ENCODE measurements at places on chromosomes 7 and 10. TPM values are rescaled to one million over a fixed set of nuclear protein-coding genes. Genes with fewer than 3 reads are reported as not detected.

- DNase-seq, result no peak
Observed at GRCh38 chr10:105146436-105146835, 505.3 kb downstream of the SORCS3 start.

GRCh38 chr10:80064120-80064886 lies 14.2 kb upstream of the TMEM254 start:
- no peak for DNase-seq

DNA sequence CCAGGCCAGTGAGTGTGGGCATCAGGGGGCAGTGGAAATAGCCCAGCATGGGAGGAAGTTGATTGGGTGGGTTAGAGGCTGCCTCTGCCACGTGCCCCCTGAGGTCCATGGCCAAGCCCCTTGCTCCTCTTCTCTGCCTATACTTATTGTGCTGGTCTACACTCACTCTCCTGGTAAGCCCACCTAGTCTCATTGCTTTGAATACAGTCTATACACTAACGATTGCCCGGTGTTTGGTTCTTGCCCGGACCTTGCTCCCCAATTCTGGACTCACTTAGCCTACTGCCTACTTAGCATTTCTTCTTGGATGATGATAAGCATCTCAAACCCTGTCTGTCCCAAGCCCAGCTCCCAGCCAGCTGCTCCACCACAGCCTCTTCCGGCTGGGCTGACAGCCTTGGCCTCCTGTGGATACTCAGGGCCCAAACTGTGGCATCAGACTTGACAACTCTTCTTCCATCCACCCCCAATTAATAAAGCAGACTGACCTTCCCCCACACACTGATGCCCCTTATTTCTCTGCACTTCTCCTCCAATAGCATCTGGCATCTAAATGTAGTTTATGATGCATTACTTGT lies 10.1 kb downstream of the LRRC18 start:
- DNase-seq, result no peak

ITIH2 gene
- not detected for total RNA-seq

WEE2 gene
- total RNA-seq, result not detected

GRCh38 chr7:33039257-33039902 lies 23.2 kb downstream of the NT5C3A start:
- no peak for DNase-seq

GRCh38 chr7:137977173-137977572 lies 24.7 kb downstream of the CREB3L2 start:
- DNase-seq, result no peak

- no peak for DNase-seq
Observed at GRCh38 chr10:69842020-69842419, 40.3 kb downstream of the COL13A1 start.

DNA sequence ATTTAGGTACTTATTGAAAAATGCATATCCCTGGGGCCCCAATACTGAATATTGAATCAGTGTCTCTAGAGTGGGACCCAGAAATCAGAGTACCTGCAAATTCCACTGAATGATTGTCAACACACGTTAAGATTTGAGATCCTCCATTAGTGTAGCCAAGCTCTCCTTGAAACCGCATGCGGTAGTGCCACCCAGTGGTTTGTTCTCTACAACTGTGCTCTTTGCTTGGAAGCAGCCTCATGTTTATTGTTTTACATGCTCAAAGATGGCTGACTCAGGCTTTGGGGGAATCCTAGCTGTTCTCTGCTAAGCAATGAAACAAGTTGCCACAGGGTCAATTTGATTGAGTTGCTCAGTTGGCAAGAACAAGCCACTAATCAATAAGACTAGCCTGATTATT lies 340.2 kb upstream of the CELF2 start:
- peak; percentile 55 for DNase-seq

- no peak for DNase-seq
Observed at GRCh38 chr7:128022631-128023532, 8.4 kb downstream of the LRRC4 start.

BLNK gene
- total RNA-seq, result 5.6 TPM

PTEN gene
- 184 TPM for total RNA-seq

DNA sequence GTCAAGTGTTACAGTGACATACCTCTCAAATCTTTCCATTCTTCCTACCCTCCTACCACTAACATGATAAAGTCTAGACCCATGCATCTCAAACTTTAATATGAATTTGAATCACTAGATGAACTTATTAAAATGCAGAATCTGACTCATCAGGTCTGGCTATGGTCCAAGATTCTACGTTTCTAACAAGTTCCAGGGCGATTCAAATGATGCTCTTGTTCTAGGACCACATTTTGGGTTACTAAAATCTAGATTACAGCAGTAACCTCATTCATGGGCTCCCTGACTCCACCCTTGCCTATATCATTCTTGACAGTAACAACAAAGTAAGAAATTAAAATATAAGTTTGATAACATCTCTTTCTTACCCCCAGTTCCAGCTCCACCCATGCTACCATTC lies 124.8 kb upstream of the LSM8 start:
- no peak for DNase-seq

DNA sequence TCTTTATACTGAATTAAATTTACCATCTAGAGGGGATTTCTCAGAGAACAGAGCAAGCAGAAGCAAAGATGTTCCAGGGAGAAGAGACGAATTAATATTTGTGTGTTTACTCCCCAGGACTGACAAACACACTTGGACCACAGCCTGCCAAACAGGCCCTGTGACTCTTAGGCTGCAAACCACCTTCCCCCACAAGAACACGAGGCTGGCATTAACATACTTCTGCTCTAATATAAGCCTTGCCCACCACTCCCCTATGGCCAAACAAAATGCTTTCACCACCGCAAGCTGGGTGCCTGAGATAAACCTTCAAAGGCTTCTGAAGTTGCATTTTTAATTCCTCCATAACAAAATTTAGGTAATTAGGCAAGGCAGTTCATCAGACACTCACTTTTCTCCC lies 88.4 kb downstream of the FGFR2 start:
- DNase-seq, result no peak

GRCh38 chr7:139541600-139542307 lies 18.3 kb downstream of the CLEC2L start:
- DNase-seq, result no peak

FAM221A gene
- total RNA-seq, result 12.8 TPM

DNA sequence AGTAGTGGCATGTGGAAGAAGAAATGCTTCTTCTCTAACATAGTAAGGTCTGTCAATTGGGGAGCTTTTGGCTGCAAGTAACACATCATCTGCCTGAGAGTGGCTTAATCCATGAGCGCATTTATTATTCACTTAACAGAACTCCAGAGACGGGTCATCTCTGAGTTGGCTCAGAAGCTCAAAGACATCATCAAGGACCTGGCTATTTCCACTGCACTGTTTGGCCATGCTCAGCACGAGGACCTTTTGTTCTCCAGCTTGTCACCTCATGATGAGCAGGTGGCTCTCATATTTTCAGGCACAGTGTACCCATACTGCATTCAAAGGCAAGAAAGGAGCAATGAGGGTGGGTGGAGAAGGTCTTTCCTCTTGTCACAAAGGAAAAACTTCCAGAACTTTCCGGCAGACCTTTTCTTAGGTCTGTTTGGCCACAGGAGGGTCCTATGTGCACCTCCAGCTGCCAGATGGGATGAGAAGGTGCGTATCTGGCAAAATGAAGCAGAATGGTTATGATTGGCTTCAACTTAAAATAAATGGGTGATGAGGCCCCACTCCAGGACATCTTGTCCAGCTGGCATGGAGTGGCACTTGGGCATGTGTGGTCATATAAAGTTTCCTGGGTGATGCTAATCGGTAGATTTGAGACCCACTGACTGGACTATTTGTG lies 55.6 kb upstream of the SHH start:
- DNase-seq, result no peak

- DNase-seq, result peak; percentile 33
Observed at GRCh38 chr10:89207801-89208551, 859 bp upstream of the CH25H start.

DNA sequence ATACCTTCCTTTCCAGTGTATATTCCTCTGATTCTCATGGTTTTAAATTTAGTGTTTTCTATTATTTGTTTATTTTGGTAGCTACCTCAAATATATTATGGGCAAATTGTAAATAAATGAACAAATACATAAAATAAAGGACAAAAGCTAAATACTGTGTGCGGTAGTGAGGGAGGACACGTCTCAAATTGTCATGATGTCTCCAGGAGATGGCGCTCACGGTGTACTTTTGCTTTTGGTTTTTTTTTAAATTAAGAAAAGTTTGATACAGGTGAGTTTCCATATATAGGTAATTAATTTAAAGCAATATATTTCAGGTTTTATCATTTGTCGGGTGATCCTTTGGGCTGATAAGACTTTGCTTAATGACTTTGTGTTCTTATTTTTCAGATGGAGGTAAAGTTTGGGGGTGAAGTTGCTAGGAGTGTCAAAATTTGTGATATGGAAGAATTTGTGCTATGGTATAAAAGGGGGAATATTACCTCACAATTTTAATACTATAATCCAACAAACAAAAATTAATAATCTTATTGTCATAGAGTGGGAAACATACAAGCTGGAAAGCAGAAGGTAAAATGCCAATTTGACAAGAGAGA lies 68.4 kb upstream of the TMEM229A start:
- DNase-seq, result no peak

- DNase-seq, result no peak
Observed at GRCh38 chr10:120997756-120998155, 146.6 kb downstream of the WDR11 start.

- no peak for DNase-seq
Observed at GRCh38 chr7:68334216-68334615, 1264.1 kb upstream of the AUTS2 start.

CTTNBP2 gene
- total RNA-seq, result 4.1 TPM

SLC29A4 gene
- total RNA-seq, result 4.1 TPM

- no peak for DNase-seq
Observed at GRCh38 chr7:30812676-30813075, 41.5 kb downstream of the MINDY4 start.

DNA sequence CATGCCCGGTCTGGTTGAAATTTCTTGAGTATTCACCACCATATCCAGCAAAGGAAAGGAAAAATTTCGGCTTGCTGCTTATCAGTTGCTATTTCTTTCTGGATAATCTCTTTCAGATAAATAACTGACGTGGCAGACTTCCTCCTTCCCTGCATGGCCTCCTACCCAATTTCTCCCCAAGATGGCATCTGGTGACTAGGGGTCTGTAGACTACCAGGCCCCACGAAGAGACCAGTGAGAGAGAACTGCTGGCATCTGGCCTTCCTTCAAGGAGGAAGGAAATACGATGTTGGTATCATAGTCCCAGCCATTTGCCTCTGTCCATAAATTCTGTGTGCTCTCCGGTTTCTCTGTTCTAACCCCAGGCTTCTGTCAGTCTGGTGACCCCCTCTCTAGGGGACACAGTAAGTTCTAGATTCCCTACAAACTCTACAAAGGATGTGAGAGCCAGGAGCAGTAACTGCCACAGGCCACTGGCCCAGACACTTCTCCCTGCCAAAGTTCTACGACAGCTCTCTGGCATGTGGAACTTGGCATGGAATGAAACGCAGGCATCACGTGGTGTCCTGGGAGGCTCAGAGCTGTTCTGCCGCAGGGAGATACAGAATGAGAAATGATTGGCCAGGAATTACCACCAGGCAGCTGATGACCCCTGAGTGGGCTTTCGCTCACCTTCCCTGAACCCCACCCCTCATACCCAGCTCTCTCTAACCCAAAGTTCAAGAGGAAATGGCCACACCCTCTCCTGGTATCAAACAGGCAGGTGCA lies 30.0 kb upstream of the MSRB2 start:
- DNase-seq, result peak; percentile 82

DNA sequence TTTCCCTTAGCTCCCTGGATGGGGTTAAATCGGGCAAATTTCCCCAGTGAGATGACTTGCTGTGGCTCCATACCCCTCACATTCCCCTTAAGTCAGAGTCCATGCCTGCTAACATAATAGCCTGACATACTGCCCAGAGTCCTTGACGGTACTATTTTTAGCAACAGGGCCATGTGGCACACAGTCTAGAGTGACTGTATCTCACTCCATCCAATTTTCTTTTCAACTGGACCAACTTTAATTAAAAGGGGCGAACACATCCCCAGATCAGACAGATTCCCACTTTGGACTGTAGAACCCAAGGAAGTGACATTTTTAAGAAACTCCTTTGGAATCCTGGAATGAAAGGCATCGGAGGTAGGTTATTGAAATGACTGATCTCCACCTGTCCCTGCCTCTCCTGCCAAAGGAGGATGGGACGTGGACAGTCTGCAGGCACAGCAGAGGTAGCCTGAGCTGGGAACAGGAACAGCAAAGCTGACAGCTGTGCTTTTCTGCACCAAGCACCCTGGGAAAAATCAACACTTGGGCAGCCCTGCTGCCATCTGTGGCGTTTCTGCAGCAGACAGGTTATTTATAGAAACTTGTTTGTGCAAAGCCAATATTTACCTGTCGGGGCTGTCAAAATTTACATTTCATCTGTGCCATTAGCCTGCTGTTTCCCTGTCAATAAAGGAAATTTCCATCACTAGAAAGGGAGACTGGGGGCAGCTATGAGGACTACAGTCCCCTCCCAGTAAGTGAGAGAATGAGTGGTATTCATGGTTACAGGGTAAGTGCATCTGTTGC lies 221.5 kb upstream of the AOAH start:
- DNase-seq, result peak; percentile 43

CCDC172 gene
- total RNA-seq, result not detected

DNA sequence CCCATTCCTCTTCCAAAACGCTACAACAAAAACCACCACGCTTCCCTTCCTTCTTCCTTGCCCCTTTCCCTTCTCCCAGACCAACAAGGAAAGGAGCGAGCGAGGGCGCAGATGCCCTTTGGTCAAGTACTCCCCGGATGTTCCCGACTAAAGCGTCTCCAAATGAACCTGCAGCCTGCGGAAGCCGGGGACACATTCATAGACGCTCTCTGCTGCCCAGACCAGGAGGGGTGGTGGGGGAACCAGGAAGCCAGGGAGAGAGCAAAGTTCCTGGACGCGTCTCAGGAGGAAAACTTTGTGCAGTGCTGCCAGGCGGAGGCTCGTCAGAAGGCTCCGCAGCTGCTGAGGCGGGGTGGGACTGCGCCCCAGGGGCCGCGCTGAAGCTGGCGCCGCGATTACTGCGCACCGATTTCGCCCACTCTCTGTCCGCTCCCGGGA lies 754 bp downstream of the SEMA3D start:
- peak; percentile 8 for DNase-seq

CH25H gene
- total RNA-seq, result 1.1 TPM

NUTM2B gene
- not detected for total RNA-seq
